ENCODE measurements at places on chromosomes 11 and 22. TPM values are rescaled to one million over a fixed set of nuclear protein-coding genes. Genes with fewer than 3 reads are reported as not detected.

DNA sequence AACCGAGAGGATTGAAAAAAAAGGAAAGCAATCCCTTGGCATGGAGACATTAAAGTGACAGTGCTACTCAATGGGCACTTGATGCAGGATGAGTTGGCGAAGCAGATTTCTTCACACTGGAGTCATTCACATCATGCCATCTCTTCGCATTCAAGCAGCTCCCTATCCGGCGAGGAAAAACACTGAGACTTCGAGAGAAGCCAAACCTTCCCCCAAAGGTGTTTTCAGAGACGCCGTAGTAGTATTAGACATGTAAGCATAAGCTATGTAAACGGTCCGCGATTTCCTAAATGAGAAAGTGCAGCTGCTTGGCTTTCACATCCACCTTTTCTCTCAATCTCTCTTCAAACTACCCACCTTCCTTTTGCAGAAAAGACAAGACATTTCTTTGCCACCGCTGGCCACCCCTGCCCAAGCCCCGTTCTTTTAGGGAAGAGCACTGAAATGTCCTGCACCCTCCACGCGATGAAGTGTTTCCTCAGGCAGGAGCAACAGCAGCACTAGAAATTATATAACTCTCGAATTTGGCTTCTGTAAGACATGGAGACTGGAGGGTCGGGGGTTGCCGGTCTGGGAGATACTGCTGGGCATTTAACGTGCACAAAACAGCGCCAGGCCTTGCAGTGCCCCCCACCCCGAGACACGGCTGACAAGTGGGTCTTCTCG, at the start of gene DLG2:
Gene DLG2 (minus strand): TSS at position 13 of the 666 bp plus-strand sequence.
- DNase-seq, result no peak
- H3K27ac ChIP-seq, result peak within 1 kb of the TSS; percentile 97
- H3K36me3 ChIP-seq, result peaks cover 4% of the 10 kb centered on the region

GRCh38 chr11:5102246-5102645, 32.9 kb downstream of the OR52E1 start:
- no peak for DNase-seq
- no peaks in the 10 kb centered on the region for H3K4me1 ChIP-seq
- no peak overlapping the region for H3K27ac ChIP-seq

- peaks cover 2% of the 10 kb centered on the region for H3K4me1 ChIP-seq
- DNase-seq, result no peak
- H3K4me3 ChIP-seq, result no peak overlapping the region
- H3K27ac ChIP-seq, result no peak overlapping the region
- no peaks in the 10 kb centered on the region for H3K36me3 ChIP-seq
- H3K27me3 ChIP-seq, result no peaks in the 10 kb centered on the region
Measured at GRCh38 chr11:114482114-114482513, 42.8 kb downstream of the REXO2 start.

DNA sequence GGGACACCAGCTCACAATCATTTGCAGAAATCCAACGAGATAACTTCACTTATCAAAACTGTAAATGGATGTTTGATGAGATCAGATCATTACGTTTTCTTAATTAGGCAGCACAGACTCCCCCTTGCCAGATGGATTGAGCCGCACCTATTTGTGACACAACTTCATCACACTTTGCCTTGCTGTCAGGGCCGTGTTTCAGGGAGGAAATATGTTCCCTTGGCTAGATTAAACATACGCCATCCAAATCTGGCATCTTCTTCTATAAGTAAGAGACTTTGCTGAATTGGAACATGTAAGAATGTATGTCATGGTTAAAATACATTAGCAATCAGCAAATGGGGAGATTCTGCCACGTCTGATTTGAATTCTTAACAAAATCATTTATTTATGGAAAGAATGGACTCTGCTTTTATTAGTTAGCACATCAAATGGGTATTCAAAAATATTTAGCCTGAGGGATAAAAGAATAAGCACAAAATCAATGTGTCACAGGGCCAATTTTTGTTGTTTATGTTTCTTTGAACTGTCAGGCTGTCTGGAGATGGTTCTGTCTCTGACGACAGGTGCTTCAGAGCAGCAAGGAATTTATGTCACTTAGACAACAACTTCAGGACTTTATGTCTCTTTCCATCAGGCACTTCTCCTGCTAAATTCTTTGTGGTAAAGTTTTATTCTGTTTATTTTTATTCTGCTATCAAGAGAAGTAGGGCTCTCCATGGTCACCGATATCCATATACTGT, 326.1 kb upstream of the NCAM1 start:
- no peaks in the 10 kb centered on the region for H3K36me3 ChIP-seq
- H3K4me3 ChIP-seq, result no peak overlapping the region
- H3K27me3 ChIP-seq, result peaks cover 41% of the 10 kb centered on the region

The TUBA8 gene
- 3.2 TPM for total RNA-seq

Measured in progenitor cell of endocrine pancreas (in vitro differentiated cells).